ENCODE measurements at places on chromosomes 13 and 19.

DNA sequence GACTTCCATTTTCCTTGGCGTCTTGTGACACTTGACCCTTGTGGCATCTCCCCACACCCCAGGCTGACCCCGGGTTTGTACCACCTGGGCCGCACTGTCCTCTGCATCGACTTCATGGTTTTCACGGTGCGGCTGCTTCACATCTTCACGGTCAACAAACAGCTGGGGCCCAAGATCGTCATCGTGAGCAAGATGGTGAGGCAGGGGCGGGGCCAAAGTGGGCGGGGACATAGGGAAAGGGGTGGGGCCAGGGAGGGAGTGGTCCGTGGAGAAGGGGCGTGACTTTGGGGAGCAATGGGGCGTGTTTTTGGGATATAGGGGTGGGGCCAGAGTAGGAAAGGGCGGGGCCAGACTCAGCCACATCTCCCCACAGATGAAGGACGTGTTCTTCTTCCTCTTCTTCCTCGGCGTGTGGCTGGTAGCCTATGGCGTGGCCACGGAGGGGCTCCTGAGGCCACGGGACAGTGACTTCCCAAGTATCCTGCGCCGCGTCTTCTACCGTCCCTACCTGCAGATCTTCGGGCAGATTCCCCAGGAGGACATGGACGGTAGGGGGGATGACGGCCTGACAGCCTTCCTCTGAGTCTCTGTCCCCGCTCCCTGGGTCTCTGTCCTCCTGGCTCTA, 42.8 kb downstream of the TRPM4 start:
- no peak for DNase-seq

DNA sequence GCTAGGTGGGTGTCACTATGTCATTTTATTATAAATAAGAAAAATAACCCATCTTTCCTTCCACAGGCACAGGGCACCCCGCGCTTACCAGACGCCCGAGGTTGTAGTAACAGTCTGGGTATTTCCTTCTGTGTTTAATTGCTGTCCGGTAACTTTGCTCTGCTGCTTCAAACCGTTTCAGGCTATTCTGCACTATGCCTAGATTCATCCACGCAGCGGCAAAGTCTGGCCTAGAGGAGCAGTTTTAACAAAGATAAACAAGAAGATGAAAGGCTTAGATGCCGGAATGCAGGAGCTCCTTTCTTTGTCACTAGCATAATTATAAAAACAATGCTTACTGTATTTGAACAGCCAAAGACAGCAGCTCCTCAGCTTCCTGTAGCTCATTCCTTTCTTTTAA, 36.9 kb upstream of the GGACT start:
- DNase-seq = no peak

GRCh38 chr13:102039264-102039663, 362.6 kb downstream of the FGF14 start:
- DNase-seq = no peak

DNA sequence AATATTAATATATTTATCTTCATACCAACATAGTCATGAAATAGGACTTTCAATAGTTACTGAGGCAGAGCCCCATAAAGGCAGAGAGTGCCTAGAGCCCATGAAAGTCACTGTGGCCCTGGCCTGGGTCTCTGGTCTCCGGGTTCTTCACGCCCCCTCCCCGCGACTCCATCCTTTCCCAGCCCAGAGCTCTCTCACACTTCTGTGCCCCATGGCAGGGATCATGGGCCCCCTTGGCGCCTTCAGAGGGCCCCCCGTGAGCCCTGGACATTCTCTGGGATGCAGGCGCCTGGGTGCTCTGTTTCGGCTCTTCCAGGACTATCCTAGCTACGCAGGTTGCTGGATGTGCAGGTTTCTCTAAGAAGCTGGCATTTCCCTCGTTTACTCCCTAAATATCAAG, 228.4 kb downstream of the TEX29 start:
- DNase-seq = no peak

GRCh38 chr13:111973186-111973585, 93.8 kb upstream of the SOX1 start:
- no peak for DNase-seq

DNA sequence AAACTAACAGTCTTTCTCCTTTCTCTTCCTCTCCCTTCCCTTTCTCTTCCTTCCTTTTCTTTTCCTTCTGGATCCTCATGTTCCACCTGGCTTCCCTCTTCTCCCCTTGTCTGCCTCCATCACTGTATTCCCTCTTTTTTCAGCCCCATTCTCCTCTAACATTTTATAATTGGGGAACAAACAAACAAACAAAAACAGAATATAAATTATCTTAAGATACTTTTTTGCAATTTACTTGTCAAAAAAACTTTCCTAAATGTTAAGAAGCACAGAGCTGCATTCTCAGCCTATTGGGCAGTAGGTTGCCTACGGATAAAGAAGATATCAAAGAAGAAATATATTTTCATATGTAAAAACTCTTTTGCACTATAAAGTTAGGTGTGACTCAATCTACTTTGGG, 1382.2 kb upstream of the MIR17HG start:
- no peak for DNase-seq

DNA sequence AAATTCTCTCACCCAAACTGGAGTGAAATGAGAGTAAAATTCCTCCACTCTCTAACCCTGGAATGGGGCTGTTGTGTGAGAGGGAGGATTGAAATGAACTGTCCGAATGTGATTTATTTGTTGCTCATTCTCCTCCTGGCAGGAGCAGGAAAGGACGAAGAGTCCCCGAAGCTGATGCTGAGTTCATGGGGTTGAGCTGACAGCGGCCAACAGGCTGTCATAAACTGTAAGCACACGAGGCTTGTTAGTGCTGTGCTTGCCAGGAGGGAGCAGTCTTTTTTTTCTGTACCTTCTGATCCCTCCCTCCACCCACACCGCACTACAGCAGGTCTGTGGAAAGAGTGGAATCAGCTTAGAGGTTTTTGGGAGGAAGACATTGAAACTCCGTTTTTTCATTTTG, 33.1 kb upstream of the ZNF331 start:
- DNase-seq = no peak

- no peak for DNase-seq
These were observed 659.0 kb downstream of the SLITRK6 start for GRCh38 chr13:85140192-85140591.

- no peak for DNase-seq
These were observed 47.5 kb downstream of the COLGALT1 start for GRCh38 chr19:17602872-17603510.

DNA sequence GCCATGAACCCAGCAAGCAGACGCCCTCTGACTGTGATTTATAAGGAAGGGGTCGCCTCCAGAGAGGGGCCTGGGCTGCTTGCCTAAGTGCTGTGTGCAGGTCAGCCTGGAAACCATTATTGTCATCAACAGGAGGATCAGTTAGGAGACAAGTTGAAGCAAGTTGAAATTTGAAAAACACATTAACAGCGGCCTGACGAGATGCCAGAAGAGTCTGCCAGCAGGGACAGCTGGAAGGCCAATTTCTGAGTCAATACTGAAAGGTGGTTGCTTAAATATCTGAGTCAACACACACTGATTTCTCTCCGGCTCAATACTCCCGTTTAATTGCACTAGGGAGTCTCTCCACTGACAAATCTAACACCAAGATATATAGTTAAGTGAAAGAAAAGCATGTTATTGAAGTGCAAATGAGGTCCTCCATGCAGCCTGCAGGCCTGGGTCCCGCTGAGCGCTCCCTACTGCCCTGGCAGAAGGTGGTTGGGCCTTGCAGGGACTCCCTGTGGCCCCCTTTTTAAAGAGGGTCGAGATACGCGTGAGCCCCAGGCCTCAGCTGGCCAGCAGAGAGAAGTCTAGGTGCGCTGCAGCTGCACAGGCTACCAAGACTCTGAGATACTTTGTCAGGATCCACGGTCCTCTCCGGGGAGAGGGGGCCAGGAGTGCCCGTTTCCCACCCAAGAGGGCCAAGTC, 91.1 kb downstream of the RNASEH2B start:
- no peak for DNase-seq

DNA sequence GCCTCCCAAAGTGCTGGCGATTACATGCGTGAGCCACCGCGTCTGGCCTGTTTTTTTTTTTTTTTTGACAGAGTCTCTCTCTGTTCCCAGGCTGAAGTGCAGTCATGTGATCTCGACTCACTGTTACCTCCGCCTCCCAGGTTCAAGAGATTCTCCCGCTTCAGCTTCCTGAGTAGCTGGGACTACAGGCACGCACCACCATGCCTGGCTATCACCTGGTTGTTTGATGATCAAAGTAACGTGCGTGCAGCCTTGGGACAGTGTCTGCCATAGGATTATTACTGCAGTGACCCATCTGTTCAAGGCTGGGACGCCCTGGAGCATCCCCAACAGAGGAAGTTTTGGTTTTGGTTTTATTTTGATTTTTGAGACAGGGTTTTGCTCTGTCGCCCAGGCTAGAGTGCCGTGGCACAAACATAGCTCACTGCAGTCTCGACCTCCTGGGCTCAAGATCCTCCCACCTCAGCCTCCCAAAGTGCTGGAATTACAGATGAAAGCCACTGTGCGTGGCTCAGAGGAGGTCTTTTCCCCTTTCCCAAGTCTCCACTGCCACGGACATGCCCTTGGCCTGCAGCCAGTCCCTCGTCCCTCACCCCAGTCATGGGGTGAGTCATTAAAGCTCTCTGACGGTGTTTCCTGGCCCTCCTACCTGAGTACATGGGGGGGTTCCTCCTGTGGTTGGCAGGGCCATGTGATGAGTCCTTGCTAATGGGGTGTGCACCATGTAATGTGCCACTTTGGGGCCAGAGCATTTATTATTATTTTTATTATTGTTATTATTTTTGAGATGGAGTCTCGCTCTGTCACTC, 65.6 kb downstream of the IER2 start:
- DNase-seq = no peak

DNA sequence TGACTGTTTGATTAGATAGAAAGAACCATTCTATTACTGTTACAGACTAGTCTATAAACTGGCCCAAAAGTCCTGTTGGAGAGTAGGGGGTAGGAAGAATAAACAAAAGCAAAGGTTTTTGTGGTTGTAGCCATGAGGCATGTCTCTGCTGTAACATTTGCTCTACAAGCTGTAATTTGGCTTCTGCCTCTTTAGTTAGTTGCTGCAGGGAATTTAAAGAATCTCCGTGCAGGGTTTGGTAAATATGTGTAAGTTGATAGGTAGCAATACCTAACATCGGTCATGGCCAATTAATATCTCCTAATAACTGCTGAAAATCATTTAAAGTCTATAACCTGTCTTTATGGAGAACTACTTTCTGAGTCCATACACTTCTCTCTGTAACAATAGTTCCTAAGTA, 13.0 kb downstream of the FPR3 start:
- DNase-seq = no peak

DNA sequence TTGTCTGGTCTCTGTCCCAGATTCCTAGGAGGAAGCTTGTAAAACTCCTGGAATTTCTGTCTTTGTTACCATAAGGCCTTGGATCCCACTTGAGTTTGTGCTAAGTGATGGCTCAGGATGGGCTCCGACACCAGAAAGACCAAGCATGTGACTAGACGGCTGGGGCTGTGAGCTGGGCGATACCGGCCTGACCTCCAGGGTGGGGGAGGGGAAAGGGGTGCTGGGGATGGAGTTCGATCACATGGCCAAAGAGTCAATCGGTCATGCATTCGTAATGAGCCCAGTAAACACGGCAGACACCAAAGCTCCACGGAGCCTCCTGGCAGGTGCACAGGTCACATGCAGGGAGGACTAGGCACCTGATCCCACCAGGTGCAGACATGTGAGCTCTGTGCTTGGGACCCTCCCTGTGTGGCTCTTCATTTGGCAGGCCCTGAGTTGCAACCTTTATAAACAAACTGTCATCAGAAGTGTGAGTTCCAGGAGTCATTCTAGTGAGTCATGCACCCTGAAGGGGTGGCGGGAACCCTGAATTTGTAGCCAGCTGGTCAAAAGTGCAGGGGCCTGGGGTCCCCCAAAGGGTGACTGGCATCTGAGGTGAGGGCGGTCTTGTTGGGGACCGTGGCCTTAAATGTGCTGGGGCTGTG, 27.1 kb downstream of the ELAVL1 start:
- DNase-seq = no peak

GRCh38 chr19:29603308-29603707, 2.8 kb upstream of the POP4 start:
- no peak for DNase-seq

DNA sequence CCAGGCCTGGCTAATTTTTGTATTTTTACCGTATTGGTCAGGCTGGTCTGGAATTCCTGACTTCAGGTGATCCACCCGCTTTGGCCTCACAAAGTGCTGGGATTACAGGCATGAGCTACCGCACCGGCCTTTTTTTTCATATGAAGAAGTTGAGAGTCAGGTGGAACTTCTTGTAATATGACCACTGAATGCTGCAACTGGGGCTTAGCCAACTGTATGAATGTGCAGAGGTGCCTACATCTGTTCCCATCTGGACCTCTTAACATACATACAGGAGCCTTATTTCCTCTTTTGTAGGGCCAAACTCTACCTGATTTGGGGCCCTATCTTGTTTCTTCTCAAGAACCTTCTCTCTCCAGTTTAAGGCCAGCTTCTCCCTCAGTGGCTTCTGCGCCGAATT, 11.9 kb upstream of the GGACT start:
- DNase-seq = no peak

- DNase-seq = no peak
These were observed 6.6 kb upstream of the OR10H2 start for GRCh38 chr19:15721268-15721667.

- no peak for DNase-seq
These were observed 155.0 kb downstream of the POSTN start for GRCh38 chr13:37443538-37443937.

GRCh38 chr13:45063261-45063860, 56.9 kb upstream of the GTF2F2 start:
- DNase-seq = no peak

DNA sequence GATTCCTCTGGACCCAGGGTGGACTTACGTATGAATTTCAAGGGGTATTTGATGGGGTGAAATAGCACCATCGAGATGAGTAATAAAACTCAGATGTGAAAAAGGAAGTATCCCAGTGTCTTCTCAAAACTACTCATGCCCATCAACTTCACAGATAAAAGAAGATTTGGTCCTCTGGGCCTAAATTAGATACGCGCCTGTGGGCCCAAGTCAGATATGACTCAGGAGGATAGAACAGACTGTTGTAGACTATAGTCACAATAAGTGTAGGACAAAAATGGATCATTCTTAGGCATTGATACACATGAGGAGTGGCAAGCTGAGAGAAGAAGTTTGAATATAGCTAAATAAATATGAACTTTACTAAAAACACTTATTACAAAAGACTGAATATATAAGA, 2438.8 kb downstream of the PCDH9 start:
- no peak for DNase-seq

DNA sequence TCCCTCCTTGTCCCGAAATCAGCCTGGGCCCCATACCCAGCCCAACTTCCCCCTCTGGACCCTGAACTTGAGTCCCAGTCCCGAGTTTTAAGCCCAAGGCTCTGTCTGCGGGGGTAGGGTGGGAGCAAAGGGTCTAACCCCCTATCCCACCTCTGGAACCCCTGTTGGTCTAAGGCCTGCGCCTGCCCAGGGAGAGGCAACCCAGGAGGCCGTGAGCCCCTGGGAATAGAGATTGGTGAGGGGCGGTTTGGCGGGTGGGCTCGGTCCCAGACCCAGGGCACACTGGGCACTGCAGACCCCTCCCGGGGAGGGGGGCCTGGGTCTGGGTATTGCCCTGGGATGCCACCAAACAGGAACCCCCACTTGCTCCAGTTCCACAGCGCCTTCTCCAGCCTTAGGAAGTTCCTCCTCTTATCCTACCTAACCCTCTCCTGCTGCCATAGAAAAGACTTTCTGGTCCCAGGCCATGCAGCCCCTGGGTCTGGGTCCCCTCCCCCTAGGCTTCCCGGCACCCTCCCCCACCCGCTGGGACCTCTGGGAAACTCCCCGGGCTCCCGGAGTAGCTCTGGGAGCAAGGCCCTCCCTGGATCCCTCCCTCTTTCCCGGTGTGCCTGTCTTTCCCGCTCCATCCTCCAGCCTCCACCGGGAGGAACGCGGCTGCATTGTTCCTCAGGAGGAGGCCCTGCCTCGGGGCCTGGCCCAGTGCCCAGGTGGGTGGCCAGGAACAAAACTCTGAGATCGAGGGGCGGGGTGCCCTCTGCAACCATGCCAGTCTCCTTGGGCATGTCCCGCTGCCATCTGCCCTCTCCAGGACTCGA, 33.6 kb upstream of the NANOS3 start:
- DNase-seq = no peak
